ENCODE measurements at places on chromosomes 6 and 20. TPM values are rescaled to one million over a fixed set of nuclear protein-coding genes. Genes with fewer than 3 reads are reported as not detected.

- no peak for DNase-seq
Measured at GRCh38 chr6:146032387-146032786, 3.5 kb downstream of the GRM1 start.

DNA sequence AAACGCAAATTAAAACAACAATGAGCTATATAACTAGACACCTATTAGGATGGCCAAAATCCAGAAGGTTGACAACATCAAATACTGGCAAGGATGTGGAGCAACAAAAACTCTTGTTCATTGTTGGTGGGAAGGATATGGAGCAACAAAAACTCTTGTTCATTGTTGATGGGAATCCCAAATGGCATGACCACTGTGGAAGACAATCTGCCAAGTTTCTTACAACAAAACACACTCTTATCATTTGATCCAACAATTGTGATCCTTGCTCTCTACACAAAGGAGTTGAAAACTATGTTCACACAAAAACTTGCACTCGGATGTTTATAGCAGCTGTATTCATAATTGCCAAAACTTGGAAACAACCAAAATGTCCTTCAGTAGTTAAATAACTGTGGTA lies 61.8 kb upstream of the LAMA2 start:
- DNase-seq = no peak

- no peak for DNase-seq
Measured at GRCh38 chr6:88958842-88959241, 4.6 kb downstream of the RNGTT start.

GRCh38 chr6:126017668-126018067 lies 31.3 kb downstream of the TRMT11 start:
- DNase-seq = no peak

Gene RTEL1
- polyA plus RNA-seq = 8.6 TPM

Data from brain (organoid and tissue), 16 donors.